NB4 (cell line): ENCODE measurements at places on chromosomes 7 and 10.

- peak; percentile 84 for DNase-seq
Measured at GRCh38 chr7:30134611-30135300, at the start of gene MTURN. Gene MTURN, plus strand, starts transcription at chr7:30134986. Its CDS starts 151 bp downstream, at chr7:30135137.

DNA sequence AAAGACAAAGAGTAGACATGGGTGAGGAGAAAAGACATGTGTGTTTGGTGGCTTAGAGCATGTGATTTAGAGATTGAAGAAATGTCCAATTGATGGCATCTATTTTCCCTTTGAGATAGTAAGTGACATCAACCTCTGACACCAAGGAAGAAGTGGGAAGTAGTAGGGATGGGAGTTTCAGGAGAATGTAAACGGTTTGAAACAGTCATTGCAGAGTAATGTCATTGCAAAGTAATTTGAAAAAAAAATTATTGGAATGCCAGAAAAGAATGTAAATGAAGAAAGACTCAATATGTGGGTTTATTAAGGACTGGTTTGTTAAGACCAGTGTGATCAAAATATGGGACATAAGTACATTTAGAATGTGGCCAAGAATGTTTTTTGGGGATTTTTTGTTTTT, 26.6 kb downstream of the GNG11 start:
- DNase-seq, result no peak

DNA sequence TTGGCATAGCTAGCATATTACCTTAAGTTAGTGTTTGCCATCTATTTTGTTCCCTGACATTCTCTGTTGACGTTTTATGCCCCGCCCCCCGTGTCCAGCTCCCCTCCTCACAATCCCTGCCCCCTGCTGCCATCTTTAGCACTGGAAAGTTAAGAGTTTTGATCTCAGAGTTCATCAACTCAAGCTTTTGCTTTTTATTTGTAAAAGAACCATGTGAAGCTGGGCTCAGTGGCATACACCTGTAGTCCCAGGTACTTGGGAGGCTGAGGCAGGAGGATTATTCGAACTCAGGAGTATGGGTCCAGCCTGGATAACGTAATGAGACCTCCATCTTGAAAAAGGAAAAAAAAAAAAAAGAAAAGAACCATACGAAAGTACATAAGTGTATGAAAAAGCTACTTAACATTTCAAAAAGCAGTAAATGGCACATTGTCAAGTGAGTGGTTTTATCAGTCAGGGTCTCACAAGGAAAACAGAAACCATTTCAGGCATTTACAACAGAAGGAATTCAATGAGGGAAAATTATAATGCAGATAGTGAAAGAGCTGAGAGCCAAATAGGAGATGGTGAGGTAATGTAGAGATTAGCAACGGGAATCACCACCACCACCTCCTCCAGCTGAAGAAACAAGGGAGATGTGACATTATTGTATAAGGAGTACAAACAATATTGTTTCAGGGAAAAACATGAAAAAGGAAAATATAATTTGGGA, 64.9 kb downstream of the MCU start:
- DNase-seq, result no peak

- DNase-seq, result peak; percentile 98
Measured at GRCh38 chr10:62492012-62492869, 118.1 kb downstream of the ZNF365 start.

DNA sequence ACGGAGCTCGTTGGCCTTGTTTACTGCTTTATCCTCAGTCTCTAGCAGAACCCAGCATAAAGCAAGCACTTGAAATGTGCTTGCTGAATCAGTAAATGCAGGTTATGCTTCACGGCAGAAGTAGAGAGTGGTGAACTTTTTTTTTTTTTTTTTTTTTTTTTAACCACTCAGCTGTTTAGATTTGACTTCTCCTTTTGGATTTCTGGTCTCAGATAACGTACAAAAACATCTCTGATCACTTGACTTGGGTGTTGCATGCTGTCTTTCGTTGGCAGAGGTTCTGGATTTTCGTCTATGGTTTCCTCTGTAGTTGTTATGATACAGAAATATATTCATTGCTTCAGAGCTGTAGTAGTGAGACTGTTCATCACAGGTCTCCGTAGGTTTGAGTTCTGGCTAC, 242.5 kb upstream of the HABP2 start:
- no peak for DNase-seq

GRCh38 chr10:100859484-100859763, 53.3 kb upstream of the SLF2 start:
- DNase-seq, result no peak

GRCh38 chr7:30915005-30915601, 3.5 kb downstream of the AQP1 start:
- no peak for DNase-seq

DNA sequence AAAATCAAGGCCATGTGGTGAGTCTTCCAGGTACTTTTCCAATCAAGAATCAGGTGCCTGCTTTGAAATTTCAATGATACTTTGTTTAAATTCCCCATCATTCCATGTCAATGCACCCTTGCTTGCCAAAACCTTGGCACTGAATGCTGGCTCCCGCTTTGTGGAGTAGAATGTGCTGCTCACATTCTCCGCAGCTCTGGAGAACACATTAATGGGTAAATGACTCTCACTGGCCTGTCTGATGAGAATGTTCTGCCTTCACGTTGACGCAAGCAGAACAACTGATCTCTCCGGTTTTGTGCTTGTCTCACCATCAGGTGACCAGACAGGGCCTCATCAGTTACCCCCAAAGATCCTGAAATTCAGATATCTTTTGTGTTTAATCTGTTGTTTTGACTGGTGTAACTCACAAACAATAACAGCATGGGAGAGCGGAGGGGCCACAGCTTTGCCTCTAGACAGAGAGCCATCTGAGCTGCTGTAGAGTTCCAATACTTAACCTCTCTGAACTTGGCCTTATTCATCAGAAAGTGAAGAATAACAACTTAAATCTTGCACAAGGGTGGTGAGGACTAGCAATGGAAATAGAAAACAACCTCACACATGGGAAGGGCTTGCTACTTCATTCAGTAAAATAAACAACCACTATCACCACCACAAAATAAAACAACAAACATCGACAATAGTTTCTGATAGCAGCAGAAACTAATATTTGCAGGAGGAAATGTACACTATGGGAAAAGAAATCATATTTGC, 276.9 kb upstream of the IGFBP3 start:
- no peak for DNase-seq
